ENCODE measurements at places on chromosomes 13 and 19.

GRCh38 chr19:3159565-3159964 is 19.0 kb upstream of the S1PR4 start:
- no peak for DNase-seq

DNA sequence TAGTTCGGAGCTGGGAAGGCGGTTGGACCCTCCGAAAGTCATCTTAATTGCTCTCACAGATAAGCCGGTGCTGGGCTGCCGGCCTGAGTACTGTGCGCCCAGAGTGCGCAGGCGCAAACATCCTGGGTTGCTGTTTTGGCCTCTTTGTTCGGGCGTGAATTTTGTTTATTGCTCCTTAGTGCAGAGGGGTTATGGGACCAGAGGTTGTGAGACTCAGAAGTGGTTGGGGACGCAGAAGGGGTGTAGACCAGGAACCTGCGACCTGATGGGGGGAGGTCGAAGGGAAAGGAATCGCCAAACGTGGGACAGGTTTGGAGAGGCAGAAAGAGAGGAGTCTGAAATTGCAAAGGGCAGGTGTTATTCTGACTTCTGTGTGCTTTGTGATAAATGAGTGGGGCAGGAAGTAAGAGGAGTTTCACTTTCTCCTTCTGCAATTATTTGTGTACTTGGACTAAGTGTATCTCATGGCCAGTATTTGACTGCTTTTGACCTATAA is 607 bp upstream of the ZNF566 start:
- peak; percentile 91 for DNase-seq

DNA sequence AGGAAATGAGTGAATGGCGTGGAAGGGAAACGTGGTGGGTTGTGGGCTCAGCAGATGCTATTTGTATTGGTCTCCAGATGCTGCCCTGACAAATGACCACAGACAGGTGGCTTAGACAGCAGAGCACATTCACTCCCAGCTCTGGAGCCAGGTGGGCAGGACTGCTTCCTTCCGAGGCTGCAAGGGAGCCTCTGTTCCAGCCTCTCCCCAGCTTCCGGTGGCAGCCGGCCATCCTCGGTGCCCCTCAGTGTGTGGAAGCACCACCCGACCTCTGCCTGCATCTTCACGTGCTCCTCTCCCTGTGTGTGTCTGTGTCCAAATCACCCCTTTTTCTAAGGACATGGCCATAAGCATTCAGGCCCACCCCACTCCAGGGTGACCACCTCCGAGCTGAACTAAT is 105.1 kb downstream of the SOX1 start:
- DNase-seq, result no peak

GRCh38 chr13:21399741-21400140 is 59.4 kb downstream of the ZDHHC20 start:
- DNase-seq, result no peak

DNA sequence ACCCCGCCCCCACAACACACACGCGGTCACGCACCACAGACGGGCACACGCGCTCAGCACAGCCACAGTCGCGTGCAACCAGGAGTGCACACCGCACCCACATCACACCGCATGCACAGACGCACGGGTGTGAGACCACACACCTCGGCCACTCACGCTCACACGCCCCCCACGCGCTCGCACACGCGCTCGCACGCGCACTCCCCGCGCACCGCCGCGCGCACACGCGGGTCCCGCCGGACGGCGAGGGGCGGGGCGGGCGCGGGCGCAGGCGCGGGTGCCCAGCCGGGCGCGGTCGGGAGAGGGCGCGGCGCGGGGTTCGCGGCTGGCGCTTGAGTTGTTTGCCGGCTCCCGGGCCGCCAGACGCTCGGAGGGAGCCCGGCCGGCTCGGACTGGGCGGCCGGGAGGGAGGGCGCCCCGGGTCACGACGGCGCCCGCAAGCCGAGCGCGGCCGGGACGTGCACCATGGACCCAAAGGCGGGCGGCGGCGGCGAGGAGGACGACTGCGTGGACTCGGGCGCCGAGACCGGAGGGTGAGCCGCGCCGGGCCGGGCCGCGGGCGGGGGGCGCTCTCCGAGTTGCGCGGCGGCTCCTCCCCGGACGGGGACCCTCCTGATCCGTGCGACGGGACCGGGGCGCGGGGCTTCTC is at the start of gene FAM124A:
Gene FAM124A, plus strand, starts transcription at position 362 of the 649 bp plus-strand sequence. Its CDS starts 104 bp downstream, at position 466.
- no peak for DNase-seq

GRCh38 chr13:113926951-113927660 is 46.8 kb downstream of the C13orf46 start:
- no peak for DNase-seq

GRCh38 chr13:39130301-39130700 is 92.0 kb downstream of the NHLRC3 start:
- no peak for DNase-seq

DNA sequence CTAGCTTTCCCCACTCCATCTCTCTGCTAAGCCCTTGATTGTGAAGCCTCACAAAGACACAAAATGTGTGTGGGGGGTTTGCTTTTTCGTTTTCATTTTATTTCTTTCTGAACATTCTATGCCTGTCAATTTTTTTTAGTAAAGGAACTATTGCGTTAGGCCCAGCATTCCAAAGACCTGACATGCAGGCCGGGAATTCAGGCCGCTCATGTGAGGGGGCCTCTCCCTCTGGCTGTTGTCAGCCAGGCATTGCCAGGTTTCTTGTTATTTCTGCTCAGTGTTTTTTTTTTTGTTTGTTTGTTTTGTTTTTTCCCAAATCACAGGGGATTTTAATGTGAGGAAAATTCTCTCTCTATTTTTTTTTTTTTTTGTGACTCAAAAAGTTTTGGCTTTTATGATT is 10.3 kb upstream of the MEDAG start:
- peak; percentile 82 for DNase-seq

GRCh38 chr13:76029706-76030105 is 393.6 kb downstream of the LMO7 start:
- no peak for DNase-seq

DNA sequence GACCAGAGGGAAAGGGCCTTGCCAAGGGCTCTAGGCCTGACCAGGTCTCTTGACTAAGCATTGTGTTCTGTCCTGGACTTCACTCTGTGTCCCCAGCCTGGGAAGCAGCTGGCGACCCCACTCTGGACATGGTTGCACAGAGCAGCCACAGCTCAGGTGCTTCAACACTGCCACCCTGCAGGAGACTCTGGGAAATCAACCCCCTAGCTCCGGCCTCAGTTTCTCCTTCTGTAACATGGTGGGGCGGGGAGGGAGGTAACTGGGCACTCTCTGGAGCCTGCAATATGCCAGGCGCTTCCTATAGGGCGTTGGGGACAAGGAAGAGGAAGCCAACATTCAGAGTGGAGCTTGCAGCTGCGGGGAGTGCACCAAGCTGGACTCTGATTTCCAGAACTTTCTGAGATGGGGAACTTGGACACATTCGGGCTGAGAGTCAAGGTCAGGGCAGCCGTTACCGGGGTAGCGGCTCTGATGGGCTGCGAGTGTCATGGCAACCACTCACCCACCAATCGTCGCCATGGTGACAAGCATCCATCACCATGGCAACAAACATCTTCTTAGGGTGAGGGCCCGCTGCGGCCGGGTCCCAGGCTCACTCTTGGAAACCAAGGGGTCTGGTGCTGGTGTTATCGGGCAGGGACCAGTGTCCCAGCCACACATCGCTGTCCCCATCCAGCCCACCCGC is 12.8 kb downstream of the F2RL3 start:
- no peak for DNase-seq

- no peak for DNase-seq
Measured at GRCh38 chr13:31913459-31913858, 118.1 kb upstream of the FRY start.

DNA sequence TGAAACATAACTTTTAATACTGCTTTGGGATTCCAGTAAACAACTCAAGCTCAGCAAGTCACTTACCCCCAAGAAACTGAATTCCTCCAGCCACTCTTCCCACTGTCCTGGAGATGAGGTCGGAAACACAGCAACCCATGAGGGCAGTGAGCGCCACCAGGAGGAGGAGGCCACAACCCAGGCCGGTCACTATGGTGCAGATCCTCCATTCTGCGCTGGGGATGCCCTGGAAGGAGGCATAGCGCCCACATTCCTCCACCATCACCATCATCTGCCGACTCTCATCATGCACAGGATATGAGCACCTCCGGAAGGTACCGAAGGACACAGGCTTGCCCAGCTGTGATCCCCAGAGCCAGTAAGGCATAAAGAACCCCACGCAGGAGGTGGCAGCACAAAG is 2.2 kb downstream of the LHFPL6 start:
- no peak for DNase-seq

- DNase-seq, result no peak
Measured at GRCh38 chr13:26074706-26075105, 22.9 kb upstream of the SHISA2 start.

DNA sequence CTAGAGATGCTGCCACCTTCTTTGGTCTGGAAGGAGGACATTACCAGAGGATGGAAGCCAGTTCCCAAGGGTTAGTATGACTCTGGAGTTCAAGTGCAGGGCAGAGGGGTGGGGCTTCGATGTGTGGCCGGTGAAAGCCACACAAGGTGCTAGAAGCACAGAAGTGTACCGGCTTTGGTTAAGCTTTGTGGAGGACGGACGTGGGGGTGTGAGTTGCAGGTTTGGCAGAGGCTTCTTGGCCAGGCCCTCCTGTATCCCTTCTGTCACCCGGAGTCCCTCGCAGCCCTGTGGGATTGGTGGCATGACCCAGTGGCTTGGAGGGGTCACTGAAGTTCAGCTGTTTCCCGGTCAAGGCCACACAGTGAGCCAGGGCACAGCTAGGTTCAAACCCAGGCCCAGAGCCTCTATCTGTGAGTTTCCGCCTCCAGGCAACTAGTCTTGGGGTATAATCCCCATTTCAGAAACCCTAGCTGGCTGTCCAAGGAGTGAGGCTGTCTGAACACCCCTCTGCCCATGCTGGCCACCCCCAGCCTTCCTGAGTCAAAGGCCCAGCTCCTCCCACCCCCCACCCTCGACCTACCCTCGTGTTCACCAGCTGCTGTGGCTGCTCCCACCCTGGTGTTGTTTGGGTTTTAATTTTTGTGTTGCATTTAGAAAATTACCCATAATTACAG is 4.6 kb upstream of the SSBP4 start:
- no peak for DNase-seq

GRCh38 chr19:289651-290371 is 1.4 kb downstream of the PLPP2 start:
- no peak for DNase-seq

- no peak for DNase-seq
Measured at GRCh38 chr13:27636589-27637288, 15.0 kb downstream of the POLR1D start.

GRCh38 chr19:12921047-12921446 is 2.0 kb upstream of the SYCE2 start:
- DNase-seq, result no peak

DNA sequence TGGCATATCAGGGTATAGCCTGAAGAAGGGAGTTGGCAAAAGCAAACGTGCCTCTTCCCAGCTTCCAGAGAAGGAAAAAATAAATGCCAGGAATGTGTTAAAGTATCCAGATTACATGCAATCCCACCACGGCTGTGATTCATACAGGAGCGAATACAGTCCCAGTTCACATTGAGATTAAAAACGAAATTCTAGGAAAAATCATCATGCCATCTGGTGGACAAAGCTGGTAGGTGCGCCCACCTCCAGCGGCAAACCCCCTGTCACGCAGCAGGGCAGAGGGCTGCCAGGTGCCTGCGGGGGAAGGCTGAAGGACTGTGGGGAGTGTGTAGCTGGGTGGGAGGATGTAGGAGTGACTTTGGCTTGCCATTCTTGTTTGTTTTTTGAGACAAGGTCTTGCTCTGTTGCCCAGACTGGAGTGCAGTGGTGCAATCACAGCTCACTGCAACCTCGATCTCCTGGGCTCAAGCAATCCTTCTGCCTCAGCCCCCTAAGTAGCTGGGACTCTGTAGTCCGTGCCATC is 6.4 kb upstream of the DMWD start:
- peak; percentile 39 for DNase-seq

GRCh38 chr19:49835562-49835961 is 15.4 kb upstream of the PTOV1 start:
- no peak for DNase-seq

DNA sequence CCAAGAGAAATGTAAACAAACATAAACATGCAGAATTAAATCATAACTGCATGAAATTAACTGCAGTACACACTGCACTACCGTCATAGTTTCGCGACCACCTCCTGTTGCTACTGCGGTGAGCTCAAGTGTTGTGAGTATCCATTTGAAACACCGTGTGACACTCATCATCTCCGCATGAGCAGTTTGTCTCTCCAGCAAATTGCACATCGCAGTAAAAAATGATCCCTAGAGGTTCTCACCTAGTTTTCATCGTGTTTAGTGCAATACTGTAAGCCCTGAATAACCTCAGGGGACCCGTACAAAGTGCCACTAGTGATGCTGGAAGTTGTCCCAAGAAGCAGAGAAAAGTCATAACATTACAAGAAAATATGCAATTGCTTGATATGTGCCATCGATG is 147.7 kb downstream of the DPF1 start:
- no peak for DNase-seq
